Large intestine (tissue), 12 donors: ENCODE measurements at places on chromosomes 12 and 14.
A peak's percentile ranks its signal among the peaks of the same experiment; 100 is the strongest.

- no peak for DNase-seq
These were observed 1086.5 kb downstream of the SLC6A15 start for GRCh38 chr12:83826112-83826511.

- DNase-seq, result no peak
These were observed 7.7 kb upstream of the LTBP2 start for GRCh38 chr14:74619672-74620131.

GRCh38 chr12:57110104-57111030, 795 bp downstream of the STAT6 start:
- peak; percentile 72 for DNase-seq

DNA sequence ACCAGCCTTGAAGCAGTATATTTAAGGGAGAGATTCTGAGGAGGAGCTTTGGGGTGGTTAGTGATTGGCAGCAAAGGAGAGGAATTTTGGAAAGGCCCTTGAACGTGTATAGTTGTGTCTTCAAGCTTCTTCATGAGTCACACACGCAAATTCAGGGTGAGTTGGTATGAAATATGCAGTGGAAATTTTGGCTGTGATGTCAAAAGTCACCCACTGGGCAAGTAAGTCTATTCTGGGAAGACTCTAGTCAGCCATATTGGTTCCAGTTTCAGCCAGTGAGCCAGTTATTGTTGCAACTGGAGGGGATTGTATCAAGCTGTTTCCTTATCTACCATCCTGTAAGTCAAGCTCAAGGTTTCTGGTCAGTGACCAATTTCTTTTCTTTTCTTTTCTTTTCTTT, 32.0 kb upstream of the VASH1 start:
- DNase-seq, result no peak

GRCh38 chr14:65949711-65950516, 536.3 kb upstream of the CCDC196 start:
- DNase-seq, result peak; percentile 46

DNA sequence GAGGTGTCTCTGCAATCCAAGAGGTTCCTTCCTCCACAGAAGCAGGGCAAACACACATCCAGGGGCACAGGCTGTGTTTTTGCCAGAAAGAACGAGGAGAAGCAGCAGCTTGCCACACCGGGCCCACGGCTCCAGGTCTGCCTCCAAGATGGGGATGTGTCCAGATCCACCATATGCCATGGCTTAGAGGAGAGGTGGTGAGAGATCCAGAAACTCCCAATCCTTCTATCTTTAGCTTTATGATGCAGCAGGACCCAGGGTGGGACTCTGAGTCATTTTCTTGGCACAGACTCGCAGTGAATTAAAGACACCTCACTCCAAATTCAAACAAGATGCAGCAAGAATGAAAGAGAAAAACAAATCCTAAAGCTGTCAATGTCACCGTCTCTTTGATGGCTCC, 481.4 kb upstream of the TMEM132C start:
- no peak for DNase-seq

GRCh38 chr12:106764738-106765137, 9.7 kb upstream of the RIC8B start:
- DNase-seq, result no peak

GRCh38 chr14:87785897-87786296, 207.1 kb downstream of the GALC start:
- no peak for DNase-seq

DNA sequence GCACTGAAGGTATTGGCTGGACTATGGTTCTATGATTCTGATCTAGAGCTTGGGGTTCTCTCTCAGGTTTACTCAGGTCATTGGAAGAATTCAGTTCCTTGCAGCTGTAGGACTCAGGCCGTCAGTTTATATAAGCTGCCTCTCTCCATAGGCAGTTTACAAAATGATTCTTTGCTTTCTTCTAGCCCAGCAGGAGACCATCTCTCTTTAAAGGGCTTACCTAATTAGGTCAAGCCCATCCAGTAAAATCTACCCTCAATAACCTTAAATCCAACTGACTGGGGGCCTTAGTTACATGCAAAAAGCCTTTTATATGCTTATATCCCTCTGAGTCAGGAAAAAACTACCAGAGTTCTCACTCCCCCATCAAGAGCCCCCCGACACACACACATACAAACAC, 80.5 kb upstream of the GARIN6 start:
- no peak for DNase-seq

- peak; percentile 26 for DNase-seq
These were observed 27.1 kb upstream of the MTERF2 start for GRCh38 chr12:107014055-107014454.

DNA sequence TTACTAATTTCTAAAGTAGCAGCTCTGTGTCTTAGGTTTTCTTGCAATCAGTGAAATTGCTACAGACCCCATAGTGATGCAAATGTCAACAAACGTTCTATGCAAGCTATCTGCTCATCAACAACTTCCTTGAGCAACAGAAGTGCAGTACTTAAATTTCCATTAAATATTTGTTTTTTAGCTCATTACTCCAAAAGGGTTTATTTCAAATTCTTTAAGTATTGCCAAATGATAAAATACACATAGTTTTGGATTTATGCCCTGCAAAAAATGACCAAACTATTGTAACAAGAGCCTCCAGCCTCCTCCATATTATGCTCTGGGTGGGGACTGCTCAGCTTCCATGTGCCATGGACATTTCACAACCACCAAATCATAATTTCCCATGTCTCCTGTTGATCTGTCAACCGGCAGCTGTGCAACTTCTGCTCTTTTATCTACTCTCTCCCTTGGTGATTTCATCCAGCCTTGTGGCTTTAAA, 4.4 kb downstream of the BDKRB1 start:
- no peak for DNase-seq

GRCh38 chr12:25384038-25384892, 133.5 kb upstream of the KRAS start:
- peak; percentile 70 for DNase-seq
